ENCODE measurements at places on chromosomes 16 and 17. TPM values are rescaled to one million over a fixed set of nuclear protein-coding genes. Genes with fewer than 3 reads are reported as not detected.

DNA sequence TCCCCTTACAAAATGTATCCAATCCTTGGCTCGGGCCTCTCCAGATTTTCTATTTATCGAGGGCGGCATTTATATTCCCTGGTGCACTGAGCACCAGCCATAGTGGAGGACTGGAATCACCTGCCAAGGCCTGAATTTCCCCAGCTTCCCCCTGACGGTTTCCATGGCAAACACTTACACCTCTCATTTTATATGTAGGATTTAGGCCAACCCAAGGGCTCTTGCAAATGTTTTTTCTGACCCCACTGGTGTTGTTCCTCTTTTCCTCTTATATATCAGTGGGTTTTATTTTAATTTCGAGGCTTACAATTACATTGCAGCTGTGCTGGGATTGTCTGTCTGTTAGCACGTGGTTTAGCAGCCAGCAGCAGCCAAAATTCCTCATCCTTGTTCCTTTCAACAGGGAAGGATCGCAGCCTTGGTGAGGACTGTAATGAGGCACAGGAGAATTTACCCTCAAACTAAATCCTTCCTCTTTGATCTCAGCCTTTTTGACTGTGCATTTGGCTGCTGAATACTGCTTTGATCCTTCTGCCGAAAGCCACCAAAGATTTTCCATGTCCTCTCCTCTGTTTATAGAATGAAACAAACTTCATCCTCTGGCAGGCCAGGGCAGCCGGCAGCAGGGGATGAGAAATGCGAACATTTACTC is 26.5 kb upstream of the CES5A start:
- no peak for DNase-seq

GRCh38 chr16:86258713-86259112 is 251.6 kb upstream of the FOXF1 start:
- no peak for DNase-seq

Gene KCNJ18
- not detected for total RNA-seq

Gene CES5A
- not detected for total RNA-seq

DNA sequence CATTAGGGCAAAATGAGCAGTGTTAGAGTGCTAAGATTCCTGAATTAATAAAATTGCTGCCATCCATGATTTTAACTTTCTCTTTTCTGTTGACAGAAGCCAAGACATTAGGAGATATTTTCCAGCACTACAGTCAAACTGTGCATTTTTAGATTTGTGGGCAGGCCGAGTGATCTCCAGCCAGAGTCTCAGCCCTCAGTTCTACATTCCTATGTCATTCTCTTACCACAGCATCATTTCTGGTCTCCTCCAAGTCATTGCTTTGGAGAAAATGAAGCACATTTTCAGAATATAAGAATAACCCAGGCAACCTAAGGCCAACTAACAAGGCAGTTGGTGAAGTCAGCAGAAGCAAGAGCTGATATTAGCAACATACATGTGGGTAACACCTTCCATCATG is 74.6 kb upstream of the NUDT7 start:
- no peak for DNase-seq

DNA sequence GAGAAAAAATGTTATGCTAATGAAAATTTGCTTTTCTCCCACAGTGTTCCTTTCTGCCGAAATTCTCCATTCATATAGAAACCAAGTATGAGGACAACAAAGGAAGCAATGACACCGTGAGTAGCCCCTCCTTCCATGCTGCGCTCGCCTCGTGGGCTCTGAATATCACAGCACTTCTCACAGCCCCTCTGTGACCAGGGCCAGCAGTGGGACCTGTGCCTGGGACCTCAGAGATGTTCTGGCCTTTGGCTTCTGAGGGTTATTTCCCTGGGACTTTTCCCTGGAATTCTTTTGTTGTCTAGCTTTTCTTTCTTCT is 139.6 kb upstream of the NOL11 start:
- no peak for DNase-seq

Gene ABCA9
- total RNA-seq = not detected

Gene NRN1L
- not detected for total RNA-seq

- no peak for DNase-seq
Observed at GRCh38 chr16:11493531-11493929, 93.2 kb downstream of the LITAF start.

DNA sequence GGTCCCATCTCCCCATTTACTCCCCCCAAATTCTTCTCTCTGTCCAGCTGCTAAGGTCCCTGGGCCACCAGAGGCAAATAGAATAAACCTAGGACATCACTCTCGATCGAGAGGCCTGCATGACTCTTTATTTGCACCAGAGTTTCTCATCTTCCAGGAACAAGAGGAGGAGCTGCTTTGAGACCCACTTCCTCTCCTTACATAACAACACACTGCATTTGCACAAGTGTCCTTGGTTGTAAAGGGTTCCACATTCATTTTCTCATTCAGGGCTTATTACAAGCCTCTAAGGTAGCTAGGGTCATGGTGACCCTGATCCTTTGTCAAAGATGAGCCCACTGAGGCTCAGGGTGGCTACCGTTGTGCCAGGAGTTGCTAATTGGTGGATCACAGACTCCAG is 38.1 kb upstream of the RHOT1 start:
- DNase-seq = no peak

Gene CES1
- total RNA-seq = not detected

DNA sequence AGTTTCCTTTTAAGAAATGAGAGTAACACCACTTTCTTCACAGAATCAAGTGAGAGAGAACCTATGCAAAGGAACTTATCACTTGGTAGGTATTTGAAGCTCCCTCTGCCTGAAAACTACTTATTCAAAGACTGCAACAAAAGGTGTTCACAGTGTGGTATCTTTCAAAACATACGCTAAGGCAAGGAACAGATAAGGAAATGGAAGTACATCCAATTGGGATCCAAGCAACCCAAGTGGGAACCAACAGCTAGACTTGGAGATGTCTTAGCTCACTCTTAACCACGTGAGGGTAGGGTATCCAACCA is 431 bp upstream of the PPM1E start:
- DNase-seq = no peak

DNA sequence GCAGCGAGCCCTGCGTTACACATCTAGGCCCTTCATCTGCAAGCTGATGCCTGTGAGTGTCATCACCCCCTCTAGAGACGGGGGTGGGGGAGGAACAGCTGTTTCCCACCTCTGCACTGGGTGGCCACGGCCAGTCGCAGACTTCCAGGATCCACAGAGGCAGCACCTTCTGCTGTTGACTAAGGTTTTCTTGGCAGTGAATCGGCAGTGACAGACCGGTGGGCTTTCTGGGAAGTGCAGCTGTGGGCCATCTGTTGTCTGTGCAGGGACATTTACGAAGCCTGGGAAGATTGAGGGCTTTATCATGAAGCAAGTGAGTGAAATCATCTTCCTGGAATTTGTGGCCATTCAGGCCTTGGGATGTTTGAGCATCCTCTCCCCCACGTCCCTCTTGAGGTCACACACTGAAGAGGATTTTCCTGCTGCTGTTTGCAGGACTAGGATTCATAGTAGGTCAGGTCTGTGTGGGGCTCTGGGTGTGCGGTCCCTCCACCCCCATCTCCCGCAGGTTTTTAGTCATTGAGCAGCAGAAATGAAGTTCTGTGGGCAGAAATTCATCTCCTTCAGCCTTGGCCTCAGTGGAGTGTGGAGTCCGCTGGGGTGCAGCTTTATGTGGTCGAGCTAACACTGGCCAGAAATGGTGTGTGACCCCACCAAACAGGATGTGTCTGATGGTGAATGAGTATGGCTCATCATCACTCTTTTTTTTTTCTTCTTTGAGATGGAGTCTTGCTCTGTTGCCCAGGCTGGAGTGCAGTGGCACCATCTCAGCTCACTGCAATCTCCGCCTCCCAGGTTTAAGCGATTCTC is 12.0 kb downstream of the PGS1 start:
- DNase-seq = no peak

DNA sequence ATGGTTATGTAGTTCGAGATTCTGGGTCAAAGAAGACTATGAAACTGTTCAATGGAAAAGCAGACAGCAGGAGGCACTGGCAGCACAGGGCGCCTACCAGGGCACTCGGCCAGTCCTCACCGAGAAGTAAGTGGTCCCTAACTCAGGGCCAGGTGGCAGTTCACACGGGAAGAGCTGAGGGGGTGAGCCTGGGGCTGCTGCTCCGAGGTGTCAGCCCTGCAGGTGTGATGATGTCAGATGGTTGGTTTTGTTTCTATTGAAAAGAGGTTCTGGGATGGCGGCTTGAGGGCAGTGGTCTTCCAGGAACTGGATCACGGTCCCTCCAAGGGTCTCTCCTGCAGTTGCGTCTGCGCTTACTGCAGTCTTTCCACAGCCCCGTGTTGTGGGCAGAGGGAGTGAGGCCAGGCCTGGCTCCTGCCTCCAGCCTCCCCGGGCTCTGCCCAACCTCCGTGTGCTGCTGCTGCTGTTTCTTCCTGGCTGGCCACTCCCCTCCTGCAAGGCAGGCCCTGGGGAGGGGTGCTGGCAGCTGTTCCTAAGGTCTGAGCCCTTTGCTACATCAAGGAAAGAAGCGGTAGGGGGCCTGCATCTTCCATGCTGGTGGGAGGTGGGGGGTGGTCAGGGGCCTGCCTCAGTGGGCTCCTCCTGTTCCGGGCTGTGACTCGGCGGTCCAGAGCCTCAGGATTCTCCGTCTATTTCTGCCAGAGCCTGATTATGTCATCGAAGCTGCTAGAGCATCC is 22.6 kb downstream of the RNF213 start:
- no peak for DNase-seq

- no peak for DNase-seq
Observed at GRCh38 chr16:29736112-29736511, 9.7 kb downstream of the C16orf54 start.

DNA sequence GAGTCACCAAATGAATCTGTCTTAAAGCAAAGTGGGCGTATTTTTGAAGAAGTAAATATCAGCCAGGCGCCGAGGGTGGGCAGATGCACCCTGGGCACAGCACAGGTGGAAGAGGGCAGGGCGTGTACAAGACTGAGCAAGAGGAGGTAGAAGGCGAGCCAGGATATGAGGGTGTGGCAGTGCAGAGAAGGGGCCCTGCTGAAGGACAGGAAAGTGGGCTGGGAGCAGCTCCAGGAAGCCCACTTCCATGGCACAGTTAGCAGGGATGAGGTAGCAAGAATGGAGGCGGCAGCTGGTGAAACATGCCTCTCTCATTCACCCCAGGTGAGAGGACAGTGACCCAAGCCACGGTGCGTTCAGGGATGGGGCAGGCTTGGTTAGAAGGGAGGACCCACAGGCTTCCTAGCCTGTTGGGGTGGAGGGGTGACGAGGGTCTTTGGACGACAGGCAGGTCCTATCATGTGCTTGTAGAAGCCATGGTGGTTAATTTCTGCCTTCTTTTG is 149.3 kb downstream of the CLEC16A start:
- no peak for DNase-seq

DNA sequence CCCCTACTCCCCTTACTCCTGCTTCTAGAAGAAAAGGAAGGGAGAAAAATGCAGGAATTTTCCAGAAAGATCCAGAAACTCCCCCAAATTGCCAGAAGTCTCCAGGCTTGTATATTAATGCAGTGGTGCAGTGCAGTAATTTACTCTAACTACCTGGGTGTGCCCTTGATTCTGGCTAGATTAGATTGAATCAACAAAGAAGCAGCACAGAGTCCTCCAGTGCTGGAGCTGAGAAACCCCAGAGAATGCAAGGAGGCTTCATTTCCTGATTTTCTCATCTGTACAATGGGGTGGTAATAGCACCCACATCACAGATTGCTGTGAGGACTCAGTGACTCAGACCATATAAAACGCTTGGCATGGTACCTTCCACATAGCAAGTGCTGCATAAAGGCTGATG is 247.3 kb upstream of the RPL38 start:
- DNase-seq = no peak

Gene DLX3
- total RNA-seq = 0.10 TPM

- DNase-seq = no peak
Observed at GRCh38 chr16:15460601-15461000, 26.2 kb downstream of the BMERB1 start.

GRCh38 chr16:19116711-19117449 is 3.1 kb downstream of the ITPRIPL2 start:
- DNase-seq = no peak

Data from activated naive CD4-positive, alpha-beta T cell treated with anti-CD3 and anti-CD28 coated beads, Interleukin-2, amount 50 U/mL, for 72 hours (primary cell).